PC-9 (cell line): ENCODE measurements at places on chromosomes 2 and 18. TPM values are rescaled to one million over a fixed set of nuclear protein-coding genes. Genes with fewer than 3 reads are reported as not detected.

Gene PSTPIP2
- total RNA-seq: not detected in 2 replicates

Gene DOK6
- not detected in 2 replicates for total RNA-seq

Gene SPATA3
- not detected in 2 replicates for total RNA-seq

Gene OSR1
- 6.4 and 6.9 TPM in 2 replicates for total RNA-seq

Gene SATB2
- total RNA-seq: 7.3 and 7.8 TPM in 2 replicates

Gene SPP2
- not detected in 2 replicates for total RNA-seq

Gene CFAP210
- total RNA-seq: 0.96 TPM in 1 of 2 replicates, not detected in the other

Gene NABP1
- total RNA-seq: 39.0 and 46.5 TPM in 2 replicates

Gene UGT1A8
- 0.17 and 0.20 TPM in 2 replicates for total RNA-seq
